AG08395 (cell line): ENCODE measurements at places on chromosomes 2 and 18.
A peak's percentile ranks its signal among the peaks of the same experiment; 100 is the strongest.

- DNase-seq = no peak
Observed at GRCh38 chr2:37692711-37693110, 21.3 kb upstream of the CDC42EP3 start.

DNA sequence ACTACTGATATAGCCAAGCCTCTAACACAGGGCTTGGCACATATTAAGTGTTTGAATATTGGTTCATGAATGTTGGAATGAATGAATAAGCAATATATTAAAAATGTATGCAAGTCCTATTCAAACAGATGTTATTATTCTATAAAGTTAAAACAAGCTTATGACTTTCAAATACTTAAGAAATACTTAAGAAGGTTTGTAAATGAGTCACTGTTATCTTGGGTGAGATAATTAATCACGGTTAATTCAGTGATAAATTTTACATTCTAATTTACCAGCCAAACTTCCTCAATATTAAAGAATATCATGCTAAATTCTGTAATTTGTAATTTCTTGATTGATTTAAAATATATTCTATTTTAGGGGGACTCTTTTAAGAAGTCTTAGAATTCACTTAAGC lies 74.8 kb downstream of the RBMS1 start:
- DNase-seq = no peak

DNA sequence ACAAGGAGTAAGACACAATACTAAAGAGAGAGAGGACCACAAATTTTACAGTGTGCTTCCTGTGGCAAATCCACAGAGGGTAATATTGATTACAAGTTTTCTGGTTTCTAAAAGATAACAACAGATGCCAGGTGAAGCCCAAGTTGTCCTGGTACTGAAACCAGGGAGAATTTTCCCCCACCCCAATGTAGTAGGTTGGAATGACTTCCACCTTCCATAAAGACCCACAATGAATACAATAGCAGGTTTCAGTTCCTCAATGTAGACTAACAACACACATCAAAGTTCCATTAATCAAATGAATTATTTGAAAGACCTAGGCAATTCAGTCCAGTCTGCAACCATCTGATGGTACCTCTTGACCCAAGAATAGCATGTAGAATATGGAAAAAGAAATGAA lies 44.0 kb upstream of the TMEM247 start:
- DNase-seq = no peak

GRCh38 chr2:26347286-26347865 lies 787 bp upstream of the ADGRF3 start:
- DNase-seq = no peak

- no peak for DNase-seq
Observed at GRCh38 chr18:76875390-76876325, 53.3 kb downstream of the ZNF236 start.

GRCh38 chr2:240463274-240463865 lies 27.9 kb downstream of the GPC1 start:
- DNase-seq = no peak

GRCh38 chr2:205177546-205177945 lies 504.8 kb upstream of the NRP2 start:
- no peak for DNase-seq

GRCh38 chr2:1777781-1778180 lies 33.5 kb upstream of the PXDN start:
- DNase-seq = no peak

- DNase-seq = no peak
Observed at GRCh38 chr18:55657572-55658331, 69.8 kb upstream of the TCF4 start.

GRCh38 chr2:127320586-127321275 lies 26.8 kb upstream of the ERCC3 start:
- DNase-seq = no peak

- no peak for DNase-seq
Observed at GRCh38 chr2:140063356-140063755, 1283.2 kb upstream of the NXPH2 start.

- DNase-seq = no peak
Observed at GRCh38 chr2:240925191-240925567, 19.0 kb downstream of the CROCC2 start.

DNA sequence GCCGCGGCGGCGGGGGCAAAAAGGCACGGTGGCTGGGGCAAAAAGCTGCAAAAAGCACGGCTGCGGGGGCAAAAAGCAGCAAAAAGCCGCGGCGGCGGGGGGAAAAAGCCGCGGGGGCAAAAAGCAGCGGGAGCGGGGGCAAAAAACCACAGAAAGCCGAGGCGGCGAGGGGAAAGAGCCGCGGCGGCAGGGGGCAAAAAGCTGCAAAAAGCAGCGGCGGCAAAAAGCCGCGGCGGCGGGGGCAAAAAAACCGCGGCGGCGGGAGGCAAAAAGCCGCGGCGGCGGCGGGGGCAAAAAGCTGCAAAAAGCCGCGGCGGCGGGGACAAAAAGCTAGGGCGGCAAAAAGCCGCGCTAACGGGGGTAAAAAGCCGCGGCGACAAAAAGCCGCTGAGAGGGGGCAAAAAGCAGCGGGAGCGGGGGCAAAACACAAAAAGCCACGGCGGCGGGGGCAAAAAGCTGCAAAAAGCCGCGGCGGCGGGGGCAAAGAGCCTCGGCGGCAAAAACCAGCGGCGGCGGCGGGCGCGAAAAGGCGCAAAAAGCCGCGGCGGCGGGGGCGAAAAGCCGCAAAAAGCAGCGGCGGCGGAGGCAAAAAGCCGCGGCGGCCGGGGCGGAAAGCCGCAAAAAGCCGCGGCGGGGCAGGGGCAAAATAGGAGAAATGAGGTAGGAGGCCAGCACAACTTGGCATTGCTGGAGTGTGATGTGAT lies 123.4 kb downstream of the ANKRD30BL start:
- peak; percentile 0 for DNase-seq

DNA sequence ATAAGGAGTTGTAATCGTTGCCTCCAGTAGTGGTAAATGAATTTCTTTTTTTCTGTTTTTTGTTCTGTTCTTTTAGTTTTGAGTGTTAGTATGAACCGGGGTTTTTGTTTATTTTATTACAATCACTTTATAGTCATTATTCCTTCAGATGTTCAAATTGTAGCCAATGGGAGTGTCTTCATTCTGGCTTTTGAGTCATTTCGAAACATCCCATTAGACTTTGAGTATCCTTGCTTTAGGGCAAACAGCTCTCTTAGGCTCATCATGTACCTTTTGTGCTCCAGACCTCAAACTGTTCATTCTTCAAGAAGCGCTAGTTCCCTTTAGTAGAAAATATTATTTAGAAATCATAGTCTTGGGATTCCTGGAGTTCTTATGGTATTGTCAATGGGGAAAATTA lies 54.2 kb upstream of the PAX3 start:
- no peak for DNase-seq

GRCh38 chr2:236981701-236982485 lies 103.8 kb upstream of the COPS8 start:
- no peak for DNase-seq

GRCh38 chr2:40226637-40227036 lies 225.3 kb downstream of the SLC8A1 start:
- DNase-seq = no peak

GRCh38 chr2:157465554-157465953 lies 21.7 kb upstream of the CYTIP start:
- no peak for DNase-seq

GRCh38 chr2:66173645-66174044 lies 261.3 kb upstream of the MEIS1 start:
- no peak for DNase-seq

DNA sequence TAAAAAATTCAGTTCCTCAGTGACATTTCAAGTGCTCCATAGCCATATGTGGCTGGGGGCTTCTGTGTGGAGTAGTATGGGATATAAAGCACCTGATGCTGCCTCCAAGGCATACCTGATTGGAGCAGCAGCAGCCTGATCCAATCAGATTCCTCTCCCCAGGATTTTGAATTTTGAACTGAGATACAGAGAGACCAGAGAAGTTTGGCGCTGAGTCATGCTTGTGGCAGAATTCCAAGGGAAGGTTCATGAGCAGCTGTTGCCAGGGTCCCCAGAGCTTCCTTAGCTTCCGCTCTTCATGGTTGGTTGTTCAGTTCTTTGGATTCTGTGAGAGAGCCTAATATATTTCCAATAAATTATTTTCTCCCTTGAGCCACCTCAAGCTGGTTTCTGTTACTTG lies 29.0 kb upstream of the CFAP36 start:
- peak; percentile 53 for DNase-seq

GRCh38 chr2:106195456-106195855 lies 1.4 kb upstream of the UXS1 start:
- no peak for DNase-seq

DNA sequence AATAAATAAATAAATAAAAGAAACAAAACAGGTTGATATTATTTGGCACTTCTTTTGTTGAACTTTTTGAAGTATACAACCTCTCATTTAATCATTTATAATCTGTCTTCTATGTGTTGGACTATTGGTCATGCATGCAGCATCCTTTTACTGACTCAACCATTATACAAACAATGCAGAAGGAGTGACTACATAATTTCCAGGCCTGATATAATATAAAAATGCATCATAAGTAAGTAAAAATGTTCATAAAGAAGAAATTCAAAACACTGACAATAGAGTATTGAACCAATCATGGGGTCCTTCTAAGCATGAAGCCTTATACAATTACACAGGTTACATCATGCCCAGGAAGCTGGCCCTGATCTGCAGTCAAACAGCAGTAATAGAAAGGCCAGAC lies 141.5 kb upstream of the FN1 start:
- no peak for DNase-seq

DNA sequence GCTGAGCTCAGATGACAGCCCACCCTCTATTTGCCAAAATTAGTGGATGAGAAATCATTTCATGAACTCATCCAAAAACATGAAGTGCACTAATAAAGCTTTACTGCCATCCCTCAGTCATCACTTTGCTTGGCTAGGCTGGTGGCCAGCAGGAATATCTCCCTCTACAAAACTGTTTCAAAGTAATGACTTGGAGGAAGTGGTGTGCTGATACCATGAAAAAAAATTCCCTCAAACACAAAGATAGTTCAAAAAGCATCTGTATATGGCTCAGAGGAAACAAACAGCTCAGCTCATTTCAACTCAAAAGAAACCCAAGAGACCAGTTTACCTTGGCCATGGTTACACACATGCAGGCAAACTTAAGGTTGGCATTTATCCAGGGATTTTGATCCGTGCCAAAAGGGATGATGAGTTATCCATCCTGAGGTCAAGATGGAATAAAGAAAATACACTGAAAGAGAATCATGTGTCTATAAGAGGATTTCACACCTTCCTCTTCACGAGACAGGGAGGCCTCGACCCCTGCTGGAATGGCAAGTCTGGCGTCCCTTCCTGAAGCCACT lies 18.4 kb upstream of the WIPF1 start:
- no peak for DNase-seq

DNA sequence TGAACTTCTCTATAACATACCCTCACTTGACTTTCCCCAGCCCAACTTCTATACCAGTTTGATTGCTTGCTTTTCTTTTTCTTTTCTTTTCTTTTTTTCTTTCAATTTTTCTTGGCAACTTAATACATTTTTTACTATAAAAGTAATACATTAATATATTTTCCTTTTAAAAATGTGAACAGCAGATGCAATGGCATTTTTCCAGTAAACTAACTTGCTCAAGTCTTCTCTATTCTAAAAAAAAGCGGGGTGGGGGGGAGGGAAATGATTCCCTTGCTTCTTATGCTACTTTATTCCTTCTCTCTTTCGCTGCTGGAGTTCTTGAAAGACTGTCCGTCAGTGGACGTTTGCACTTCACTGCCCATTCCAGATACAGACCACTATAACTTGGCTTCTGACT lies 70.5 kb downstream of the RBMS1 start:
- DNase-seq = no peak

DNA sequence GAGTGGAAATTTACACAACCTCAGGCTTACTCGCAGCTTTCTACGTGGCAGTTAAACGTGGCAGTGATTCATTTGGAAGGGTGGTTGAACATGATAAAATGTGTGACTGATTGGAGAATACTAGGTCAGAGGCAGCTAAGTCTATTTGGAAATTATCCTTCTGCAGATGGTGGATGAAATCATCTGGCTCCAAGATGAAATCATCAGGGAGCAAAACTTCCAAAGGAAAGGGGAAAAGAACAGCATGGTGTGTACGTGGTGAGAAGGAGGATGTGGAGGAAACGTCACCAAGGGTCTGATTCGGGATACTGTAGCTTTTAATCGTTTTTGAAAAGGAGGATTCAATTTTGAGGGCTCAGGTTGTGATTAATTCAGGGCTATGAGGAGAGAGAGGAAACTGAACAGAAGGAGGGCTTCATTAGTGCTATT lies 47.9 kb downstream of the COL3A1 start:
- DNase-seq = peak; percentile 56

DNA sequence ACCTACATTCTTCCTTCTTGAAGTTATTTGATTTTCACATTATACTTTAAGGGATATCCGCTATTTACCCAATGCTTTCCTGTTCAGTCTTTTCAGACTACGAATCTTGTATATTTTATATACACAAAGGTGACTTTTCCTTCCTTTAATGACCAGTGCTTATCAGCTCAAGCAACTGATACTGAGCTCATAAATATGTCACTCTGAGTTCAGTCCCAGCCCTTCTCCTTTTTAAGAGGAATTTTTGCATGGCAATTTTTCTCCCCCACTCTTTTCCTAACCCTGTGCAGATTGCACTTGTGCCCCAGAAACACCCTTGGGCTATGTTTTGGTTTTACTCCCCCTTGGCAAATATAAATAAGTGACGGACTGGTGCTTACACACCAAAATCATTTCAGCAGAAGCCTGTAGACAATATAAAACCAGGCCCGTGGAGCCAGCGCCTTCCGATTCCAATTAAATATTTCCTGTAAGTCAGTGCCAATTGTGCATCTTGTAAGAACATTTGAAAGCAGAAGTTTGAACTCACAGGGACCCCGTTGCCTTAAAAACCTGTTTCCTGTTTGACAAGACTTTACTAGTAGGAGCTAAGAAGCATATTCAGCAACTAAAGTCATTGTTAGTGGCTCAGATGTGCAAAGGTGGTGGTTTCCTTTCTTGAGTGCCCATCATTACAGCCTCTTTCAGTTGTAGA lies 66.3 kb upstream of the GATA6 start:
- DNase-seq = no peak

- no peak for DNase-seq
Observed at GRCh38 chr2:227308784-227309183, 16.3 kb upstream of the MFF start.

DNA sequence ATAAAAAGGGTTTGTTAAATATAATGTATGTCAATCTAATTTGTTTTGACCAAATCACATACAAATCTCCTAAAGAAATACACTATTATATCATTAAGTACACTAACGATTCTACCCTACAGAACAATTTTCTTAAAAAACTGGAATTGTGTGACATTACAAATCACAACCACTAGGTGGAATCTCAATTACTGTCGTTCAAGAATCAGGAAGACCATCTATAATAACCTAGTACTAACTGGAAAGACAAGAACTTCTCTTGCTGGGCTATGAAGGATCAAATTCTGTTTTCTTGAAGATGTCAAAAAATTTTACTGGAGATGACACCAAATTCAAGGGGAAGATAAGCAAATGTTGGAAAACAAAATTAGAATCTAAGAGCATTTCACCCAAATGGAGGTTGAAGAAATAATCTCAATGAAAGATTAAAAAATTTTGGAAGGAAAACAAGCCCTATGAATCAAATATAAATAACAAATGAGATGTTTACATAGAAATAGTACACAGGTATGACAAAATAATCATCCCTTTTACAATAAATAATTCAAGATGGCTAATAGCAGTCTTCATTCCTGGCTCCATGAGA lies 110.9 kb downstream of the STK39 start:
- peak; percentile 48 for DNase-seq

GRCh38 chr2:66865161-66865560 lies 430.2 kb downstream of the MEIS1 start:
- DNase-seq = no peak
